Foreskin melanocyte (primary cell): ENCODE measurements at places on chromosomes 2 and 18.
A peak's percentile ranks its signal among the peaks of the same experiment; 100 is the strongest.

DNA sequence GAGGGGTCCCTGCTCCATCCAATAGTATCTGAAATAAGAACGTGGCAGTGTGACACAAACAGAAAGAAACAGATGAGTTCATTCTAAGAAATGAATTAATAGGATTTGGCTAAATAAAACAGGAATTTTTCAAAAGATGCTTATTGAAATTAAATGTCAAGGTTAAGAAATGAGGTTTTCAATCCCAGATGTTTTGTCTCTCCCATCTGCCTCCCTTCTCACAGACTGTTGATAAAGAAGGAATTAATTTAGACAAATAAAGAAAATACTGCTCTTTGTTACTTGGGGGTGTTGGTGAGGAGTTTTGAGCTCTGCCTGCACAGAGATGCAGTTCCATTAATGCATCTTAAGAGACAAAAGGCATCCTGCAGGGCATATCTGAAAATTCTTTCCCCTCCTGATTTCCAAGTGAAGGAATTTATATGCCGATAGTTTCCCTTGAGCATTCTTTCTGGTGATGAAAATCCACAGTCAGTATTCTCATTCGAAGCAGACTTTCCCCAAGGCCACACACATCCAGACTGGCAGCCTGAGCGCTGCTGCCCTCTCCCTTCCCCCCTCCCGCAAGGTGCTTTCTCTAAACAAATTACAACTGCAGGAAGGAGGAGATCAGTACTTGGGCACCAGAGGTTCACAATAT, 385.4 kb upstream of the RND3 start:
- no peak for DNase-seq

- DNase-seq: no peak
Observed at GRCh38 chr2:119649364-119649917, 29.6 kb upstream of the TMEM177 start.

DNA sequence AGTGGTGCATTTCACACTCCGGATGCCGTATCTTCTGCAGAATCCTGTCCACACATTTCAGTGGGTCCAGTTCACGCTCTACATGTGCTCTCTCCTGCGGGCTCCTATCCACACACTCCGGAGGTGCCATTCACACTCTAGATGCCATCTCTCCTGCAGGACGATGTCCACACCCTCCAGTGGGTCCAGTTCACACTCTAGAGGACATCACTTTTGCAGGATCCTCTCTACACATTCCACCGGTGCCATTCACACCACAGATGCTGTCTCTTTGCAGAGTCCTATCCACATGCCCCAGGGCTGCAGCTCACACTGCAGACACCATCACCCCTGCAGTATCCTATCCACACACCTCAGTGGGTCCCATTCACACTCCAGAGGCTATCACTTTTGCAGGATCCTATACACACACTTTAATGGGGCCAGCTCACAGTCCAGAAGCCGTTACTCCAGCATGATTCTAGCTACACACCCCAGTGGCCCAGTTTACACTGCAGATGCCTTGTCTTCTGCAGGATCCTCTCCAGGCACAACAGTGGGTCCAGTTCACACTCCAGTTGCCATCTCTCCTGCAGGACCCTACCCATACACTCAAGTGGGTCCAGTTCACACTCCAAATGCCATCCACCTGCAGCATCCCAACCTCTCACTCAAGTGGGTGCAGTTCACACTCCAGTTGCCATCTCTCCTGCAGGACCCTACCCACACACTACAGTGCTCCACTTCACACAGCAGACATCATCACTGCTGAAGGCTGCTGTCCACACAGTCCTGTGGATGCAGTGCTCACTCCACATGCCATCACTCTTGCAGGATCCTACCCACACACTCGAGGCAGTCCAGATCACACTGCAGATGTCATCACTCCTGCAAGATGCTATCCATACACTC, 2.1 kb upstream of the PXDN start:
- DNase-seq: no peak

DNA sequence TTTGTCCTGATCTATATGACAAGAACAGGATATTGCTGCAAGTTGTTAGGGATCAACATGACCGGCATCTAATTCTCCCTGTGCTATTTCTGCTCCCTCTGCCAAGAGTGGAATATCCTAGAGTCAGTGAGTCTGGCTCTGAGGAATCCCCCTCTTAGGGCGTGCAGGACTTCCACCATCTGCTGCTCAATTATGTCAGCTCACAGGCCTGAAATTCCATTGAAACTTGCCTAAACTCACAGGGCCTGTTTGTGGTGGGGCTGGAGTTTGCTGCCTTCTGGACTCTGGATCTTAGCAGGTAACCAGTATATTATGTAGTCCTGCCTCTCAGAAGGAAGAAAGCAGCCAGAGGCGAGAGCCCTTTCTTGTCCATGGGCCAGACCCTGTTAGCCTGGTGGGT, 323.0 kb downstream of the TSN start:
- DNase-seq: no peak

GRCh38 chr2:192513575-192513974, 318.8 kb upstream of the TMEFF2 start:
- no peak for DNase-seq

DNA sequence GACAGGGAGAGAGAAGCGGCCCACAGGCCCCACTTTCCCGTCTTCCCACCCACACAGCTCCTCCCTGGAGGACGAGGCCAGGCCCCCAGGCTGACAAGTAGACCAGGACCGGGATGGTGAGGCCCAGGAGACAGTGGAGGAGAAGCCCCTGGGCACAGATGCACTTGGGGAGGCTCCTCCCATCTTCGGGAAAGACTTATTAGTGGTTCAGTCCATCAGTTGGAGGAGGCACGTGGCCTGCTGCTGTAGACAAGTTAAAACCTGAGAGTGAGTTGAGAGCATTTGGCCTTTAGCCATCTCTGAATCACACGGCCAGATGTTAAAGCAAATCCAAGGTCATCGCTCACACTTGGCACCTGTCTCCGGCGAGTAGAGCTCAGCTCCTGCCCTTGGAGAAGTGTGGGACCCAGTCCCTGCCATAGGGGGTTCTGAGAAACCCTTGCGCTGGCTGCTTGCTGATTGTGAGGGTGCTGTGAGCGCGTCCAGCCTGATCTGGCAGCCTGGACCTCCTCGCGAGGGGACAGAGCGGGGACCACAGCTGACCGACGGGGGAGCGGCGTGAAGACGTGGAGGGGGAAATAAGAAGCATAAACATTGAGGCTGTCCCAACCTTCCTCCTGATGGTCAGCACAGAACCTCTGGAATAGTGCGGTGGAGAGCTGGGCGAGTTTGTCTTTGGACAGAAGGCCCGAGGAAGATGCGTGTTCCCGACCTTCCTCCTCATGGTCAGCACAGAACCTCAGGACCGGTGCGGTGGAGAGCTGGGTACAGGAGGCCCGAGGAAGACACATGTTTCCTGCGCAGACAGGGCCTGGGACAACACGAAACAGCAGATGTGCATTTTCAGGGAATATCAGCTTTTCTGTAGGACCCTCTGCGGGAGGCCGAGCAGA, 24.7 kb upstream of the ALLC start:
- no peak for DNase-seq

DNA sequence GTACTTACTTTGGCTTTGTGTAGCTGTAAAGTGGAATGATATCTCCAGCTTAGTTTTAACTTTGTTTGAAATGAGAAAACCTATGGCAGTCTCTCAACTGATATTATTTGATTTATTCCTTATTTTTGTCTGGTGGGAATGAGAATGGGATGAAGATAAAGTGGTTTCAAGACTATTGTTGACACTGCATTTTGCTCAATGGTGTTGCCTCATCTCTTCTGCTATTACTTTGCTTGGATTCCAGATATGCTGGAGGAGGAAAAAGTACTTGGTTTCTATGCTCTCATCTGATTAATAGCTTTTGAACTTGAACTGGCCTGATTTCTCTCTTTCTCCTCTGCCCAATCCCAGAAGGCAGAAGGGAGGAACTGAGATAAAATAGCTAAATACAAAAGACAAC, 198.2 kb downstream of the CTNNA2 start:
- DNase-seq: no peak

DNA sequence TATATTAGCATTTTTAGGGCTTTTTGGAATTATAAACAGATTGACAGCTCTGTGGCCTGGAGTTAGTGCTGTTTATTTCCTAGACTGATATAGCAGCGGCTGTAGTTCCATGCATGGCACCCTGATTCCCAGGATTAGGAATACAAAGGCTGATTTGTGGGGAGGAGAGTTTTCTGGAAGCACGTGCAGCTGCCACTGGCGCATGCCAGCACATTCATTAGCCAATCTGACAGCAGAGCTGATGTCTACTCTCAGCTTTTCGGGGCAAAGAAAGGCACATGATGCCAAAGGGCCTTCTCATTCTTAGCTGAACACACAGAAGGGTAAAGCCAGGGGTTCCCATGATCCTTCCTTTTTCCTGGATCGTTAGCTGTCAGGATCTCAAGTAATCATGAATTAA, 45.7 kb upstream of the RAPH1 start:
- peak; percentile 90 for DNase-seq

- DNase-seq: no peak
Observed at GRCh38 chr2:190583507-190584337, 49.2 kb upstream of the NEMP2 start.

GRCh38 chr18:32822197-32822596, 49.4 kb upstream of the KLHL14 start:
- DNase-seq: no peak

GRCh38 chr2:45652090-45653031, 886 bp downstream of the PRKCE start:
- no peak for DNase-seq

DNA sequence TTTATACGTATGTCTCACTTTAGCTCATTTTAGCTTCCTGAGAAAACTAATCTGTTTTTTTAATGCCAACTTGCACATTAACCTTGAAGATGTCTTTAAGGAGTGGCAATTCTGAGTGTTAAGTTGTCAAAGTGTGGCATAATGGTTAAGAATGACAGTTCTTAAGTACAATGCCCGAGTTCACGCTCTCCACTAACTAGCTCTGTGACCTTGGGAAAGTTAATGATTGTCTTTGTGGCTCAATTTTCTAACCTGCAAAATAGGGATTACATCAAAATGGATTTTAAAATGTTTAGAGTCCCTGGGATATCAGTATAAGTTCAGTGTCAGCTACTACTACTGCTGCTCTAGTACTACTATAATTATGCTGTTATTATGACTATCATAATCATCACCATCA, 409.7 kb downstream of the SOCS6 start:
- no peak for DNase-seq

GRCh38 chr2:129801575-129801974, 177.9 kb upstream of the RAB6C start:
- no peak for DNase-seq

- no peak for DNase-seq
Observed at GRCh38 chr2:44200011-44200410, 31.3 kb downstream of the PPM1B start.

DNA sequence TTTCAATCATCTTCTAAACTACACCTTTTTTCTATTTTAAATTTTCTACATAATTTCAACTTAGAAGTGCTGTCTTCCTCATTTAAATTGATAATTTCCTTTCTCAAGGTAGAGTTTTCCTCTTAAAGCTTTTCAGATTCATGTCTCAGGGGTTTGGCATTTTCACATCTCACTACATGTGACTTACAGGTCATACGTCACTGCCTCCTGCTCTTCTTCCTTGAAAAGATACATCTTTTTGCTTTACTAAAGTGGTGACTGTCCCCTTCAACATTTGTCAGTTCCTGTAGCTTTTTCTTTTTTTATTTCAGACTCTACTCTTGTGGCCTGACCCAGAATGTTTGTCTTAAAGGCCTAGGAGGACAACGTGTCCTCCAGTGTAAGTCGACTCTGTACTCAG, 17.1 kb upstream of the RUFY4 start:
- DNase-seq: no peak

DNA sequence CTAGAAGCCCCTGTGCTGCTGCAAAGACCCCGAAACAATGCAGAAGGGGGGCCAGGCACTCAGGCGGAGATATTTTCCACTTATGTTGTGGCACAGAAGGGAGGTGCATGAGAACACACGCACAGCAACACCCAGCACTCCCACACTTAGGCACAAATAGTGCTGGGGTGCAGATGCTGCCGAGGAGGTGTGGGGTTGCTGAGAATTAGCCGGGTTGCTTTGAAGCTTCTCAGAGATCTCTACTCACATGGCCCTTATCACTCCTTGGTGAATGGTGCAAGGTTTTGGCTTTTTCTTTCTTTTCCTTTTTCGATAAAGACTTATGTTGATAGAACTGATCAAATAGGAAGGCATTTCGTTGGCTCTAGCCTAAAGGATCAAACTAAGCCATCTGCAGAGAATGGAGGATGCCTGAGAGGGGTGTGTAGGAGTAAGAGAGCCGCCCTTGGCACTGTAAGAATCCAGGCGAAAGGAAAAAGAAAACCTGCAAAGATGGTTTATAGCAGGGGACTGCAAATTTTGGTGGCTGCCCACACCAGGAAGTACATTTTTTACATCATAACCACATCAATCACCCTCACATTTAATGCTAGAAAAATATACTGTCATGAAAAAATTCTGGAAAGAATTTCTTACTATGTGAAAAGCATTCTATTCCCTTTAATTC, 27.9 kb upstream of the FHL2 start:
- no peak for DNase-seq

DNA sequence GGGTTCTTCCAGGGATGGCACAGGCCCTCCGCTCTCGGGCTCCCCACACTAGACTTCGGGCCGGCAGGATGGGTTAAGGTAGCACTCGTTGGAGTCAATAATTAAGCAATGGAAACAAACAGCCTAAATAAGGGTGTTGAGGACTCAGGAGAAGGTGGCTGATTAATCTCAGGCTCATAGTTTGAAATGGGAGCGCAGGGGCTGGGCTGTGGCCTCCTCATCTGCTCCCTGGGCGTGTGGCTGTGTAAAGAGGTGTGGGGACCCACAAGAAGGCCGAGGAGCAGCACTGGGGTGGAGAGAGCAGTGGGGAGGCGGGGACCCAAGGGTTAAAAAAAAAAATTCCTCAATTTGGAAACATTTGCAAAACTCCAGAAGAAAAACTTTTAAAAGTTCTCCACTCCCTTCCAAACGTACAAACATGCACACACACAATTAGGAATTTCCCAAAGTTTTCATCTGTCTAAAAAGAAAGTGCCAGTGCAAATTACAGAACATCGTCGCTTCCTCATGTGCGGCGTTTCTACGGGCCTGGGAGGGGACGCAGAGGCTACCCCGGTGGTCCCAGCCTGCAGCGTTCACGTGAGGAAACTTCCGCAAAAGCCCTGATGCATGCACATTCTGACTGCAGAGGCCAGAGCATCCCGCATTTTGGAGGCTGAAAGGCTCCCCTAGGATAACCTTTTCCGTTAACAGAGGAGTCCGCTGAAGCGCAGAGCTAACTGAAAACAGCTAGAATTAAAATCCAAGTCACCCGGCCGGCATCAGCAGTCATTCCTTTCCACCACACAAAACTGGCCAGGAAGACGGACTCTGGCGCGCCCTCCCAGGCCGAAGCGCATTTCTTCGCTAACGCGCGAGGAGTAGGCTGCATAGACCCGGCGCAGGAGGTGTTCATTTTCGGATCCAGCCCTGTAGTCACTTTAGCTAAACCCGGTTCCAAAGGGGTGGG, 1.0 kb upstream of the TUBB6 start:
- peak; percentile 61 for DNase-seq

GRCh38 chr18:25345081-25345866, 6.7 kb downstream of the ZNF521 start:
- no peak for DNase-seq
